ENCODE measurements at places on chromosomes 1 and 21.

- DNase-seq: no peak
Measured at GRCh38 chr1:40107290-40107959, 10.4 kb upstream of the PPT1 start.

DNA sequence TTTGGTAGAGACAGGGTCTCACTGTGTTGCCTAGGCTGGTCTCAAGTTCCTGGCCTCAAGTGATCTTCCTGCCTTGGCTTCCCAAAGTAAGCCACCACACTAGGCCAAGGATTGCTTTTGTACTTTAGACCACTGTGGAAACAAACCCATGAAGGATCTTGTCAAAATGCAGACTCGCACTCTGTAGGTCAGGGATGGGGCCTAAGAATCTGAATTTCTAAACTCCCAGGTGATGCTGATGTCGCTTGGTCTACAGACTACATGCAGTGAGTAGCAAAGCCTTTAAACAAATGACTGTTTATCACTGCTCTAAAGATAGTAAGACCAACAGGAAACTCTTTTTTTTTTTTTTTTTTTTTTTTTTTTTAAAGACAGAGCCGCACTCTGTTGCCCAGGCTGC, 54.1 kb upstream of the MUTYH start:
- no peak for DNase-seq

GRCh38 chr1:15362096-15362736, 47.5 kb upstream of the EFHD2 start:
- no peak for DNase-seq

DNA sequence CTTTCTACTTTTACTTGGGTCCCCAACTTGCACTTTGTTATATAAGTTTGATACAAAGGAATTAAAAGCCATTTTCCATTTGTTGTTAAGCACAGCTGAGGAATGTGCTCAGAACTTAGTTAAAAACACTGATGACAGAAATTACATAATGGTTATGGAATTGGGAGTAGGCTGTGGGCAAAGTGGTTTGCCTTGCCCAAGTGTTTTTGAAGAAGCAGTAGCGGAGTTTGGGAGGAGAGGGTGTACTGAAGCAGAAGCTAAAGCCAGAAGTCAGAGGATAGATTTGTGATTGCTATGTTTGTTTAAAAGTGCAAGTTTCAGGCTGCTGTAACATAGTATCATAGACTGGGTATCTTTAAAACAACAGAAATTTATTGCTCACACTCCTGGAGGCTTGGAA, 391.8 kb downstream of the DUSP10 start:
- no peak for DNase-seq

DNA sequence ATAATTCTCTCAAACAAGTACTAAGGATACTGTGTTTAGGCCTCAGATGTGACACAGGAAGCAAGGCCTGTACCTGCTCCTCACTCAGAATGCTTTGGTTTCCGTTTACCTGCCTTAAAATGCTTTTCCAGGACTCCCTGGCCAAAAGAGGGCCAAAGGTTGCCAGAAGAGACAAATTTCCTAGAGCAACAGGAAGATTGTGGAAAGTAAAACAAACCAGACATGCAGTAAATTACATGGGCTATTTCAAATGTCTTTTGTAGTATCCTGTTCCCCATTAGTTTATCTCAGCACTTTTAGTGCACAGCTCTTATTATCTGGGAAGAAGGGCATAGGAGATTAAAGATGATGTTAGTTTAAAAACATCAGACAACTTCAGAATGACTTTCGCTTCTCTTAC, 280.0 kb downstream of the NFIA start:
- no peak for DNase-seq

DNA sequence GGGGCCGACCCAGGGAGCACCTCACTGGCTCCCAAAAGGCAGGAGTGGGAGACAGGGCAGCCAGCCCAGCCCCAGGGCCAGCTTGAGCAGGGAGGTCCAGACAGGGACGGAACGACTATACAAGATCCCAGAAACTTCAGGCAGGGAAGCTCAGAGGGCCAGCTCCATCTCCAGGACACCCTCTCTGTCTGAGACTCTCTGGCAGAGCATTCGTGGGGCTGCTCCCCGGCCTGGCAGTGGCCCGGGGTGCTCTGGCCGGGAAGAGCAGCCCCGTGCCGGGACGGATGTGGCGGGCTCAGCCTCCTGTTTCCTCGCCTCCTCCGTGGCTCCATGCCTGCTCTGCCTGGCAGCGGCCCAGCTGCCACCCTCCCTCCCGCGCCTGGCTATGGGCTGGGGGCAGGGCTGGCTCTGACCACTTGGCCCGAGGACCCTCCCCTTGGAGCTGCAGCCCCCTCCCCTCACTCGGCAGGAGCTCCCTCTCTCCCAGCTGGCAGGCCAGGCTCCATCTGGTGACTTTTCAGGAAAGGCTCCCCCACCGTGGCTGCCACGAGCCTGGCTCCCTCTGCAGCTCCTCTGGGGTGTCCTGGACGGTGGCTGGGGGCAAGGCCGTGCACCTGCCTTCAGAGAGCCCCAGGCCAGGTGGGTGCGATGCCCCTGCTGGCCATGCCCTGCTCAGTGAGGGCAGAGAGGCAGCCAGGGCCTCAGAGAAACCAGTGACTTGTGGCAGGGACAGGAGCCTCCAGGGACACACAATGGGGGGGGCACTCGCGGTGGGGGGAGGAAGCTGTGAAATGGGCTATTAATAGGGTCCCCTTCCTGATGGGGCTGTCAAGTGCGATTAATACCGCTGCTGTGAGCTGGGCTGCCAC, 5.6 kb upstream of the PLCH2 start:
- no peak for DNase-seq

DNA sequence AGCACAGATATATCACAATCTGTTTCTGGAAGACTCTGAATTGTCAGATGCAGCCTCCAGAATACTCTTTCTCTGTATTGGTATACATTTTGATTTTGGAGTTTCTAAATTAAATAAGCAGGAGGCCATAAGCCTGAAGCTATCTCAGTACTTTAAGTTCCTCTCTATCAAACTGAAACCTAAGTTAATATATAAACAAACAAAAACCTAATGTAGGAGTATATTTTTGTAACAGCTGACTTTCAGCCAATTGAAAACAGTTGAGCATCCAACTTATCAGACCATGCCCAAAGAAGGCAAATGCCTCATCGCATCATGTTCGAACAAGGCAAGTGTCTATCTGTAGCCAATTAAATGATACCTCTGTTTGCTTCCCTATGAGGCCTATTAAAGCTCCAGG, 1054.4 kb downstream of the AMY1C start:
- no peak for DNase-seq

GRCh38 chr1:156045076-156045475, 8.5 kb downstream of the UBQLN4 start:
- no peak for DNase-seq

GRCh38 chr1:20187103-20187812, 940 bp upstream of the PLA2G2C start:
- no peak for DNase-seq

DNA sequence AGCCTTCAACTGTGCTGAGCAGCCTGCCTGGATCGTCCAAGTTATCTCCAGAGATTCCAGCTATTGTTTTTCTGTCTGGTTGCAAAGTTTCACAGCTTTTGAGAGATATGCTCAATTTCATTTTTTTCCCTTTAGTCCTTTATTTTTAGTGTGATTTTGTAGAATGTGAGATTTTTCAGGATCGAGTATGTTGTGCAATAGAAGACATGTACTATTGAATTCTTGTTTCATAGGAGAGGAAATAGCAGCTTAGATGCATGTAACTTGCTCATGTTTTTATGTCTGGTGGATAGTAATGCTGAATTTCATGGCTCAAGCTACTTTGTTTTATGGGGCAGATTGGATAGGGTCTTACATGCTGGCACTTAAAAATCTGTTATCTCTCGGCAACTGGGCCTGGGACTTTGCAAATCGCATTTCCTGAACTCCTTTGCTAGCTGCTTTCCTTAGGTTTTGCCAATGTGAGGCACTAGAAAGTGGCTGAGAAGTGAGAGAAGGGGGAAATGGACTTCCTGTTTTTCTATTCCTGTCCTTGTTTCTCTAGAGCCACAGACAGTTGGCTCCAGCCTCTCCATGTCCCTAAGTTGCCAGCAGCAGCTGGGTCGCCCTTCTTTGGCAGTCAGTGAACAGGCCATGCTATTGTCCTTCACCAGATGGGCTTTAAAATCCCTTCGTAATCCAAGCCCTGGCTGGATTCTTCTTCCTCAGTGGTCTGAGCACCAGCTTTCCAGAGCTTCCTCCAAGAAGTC, 101.4 kb upstream of the PDE4B start:
- DNase-seq: no peak

GRCh38 chr1:27403065-27403726, 10.8 kb downstream of the GPR3 start:
- DNase-seq: peak; percentile 76

DNA sequence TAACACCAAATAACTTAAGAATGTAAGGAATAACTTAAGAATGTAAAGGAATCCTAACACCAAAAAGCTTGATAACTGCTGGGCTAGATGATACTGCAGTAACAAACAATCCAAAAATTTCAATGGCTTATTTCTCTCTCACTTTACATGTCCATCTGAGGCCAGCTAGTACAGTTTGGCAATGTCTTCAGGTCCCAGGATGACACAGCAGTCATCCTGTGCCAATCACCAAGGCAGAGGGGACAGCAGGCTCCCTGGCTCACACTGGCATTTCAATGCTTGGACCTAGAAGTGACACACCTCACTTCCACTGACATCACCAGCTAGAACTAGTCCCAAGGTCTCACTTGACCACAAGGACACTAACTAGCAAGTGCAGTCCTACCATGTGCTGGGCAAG, 15.3 kb downstream of the DNAJC11 start:
- DNase-seq: no peak

- no peak for DNase-seq
Measured at GRCh38 chr1:163528710-163529348, 207.1 kb downstream of the NUF2 start.

DNA sequence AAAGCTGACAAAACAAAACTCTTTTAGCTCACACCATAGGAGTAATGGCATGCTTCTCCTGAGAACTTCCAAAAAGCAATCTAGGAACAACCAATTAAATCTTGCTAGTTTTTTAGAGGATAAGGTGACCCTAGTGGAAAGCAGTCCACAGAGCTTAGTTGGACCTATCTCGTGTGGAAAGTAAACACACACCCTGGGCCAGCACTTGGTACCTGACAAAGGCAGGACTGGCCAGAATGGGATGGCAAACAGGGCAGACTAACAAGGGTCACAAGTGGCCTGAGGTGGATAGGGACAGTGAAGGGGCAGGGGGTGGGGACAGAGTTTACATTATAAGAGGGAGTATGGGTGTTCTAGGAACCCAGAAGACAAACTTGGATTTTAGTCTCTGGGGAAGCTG, 22.0 kb downstream of the FMO4 start:
- DNase-seq: no peak

DNA sequence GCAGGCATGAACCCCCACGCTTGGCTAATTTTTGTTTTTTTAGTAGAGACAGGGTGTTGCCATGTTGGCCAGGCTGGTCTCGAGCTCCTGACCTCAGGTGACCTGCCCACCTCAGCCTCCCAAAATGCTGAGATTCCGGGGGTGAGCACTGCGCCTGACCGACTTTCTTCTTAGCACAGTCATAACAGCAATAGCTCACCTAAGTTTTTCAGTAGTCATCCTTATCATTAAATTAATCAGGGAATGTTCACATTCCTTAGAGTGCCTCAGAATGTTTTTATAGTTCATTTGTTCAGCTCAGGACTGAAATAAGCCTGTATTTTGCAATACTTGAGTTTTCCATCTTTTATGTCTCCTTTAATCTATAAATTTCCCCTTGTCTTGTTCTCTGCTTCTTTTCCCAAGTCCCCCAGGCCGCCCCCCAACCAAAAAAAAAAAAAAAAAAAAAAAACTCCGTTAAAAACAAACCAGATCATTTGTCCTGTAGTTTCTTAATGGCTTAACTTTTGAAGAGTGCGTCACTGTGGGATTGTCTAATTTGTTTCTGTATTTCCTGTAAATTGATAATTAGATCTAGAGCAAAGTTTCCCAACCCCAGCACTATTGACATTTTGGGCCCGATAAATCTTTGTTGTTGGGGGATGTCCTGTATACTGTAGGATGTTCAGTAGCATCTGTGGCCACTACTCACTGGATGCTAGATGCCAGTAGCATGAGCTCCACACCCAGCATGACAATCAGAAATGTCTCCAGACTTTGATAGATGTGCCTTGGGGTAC, 120.7 kb downstream of the ITSN1 start:
- no peak for DNase-seq

DNA sequence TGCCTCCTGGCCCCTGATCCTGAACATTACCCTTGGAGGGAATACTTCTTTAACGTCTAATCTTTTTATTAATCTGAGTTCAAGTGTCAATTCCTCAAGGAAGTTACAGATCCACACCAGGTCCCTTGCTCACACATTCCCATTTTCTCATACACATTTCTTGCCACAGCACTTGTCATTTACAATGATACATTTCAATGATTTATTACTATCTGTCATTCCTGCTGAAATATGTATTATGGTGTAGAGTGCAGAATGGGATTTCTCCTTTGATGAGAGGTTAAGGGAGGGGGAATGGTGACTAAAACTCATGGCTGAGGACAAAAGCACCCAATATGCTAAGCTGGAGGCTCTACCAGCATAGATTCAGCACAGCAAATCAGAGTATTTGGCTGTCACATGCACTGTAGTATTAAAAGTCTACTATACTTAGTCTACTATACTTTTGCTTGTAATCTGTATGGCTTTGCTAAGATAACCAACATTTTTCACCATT, 982.5 kb downstream of the TTLL7 start:
- no peak for DNase-seq

- no peak for DNase-seq
Measured at GRCh38 chr21:20783611-20784010, 214.6 kb upstream of the NCAM2 start.

DNA sequence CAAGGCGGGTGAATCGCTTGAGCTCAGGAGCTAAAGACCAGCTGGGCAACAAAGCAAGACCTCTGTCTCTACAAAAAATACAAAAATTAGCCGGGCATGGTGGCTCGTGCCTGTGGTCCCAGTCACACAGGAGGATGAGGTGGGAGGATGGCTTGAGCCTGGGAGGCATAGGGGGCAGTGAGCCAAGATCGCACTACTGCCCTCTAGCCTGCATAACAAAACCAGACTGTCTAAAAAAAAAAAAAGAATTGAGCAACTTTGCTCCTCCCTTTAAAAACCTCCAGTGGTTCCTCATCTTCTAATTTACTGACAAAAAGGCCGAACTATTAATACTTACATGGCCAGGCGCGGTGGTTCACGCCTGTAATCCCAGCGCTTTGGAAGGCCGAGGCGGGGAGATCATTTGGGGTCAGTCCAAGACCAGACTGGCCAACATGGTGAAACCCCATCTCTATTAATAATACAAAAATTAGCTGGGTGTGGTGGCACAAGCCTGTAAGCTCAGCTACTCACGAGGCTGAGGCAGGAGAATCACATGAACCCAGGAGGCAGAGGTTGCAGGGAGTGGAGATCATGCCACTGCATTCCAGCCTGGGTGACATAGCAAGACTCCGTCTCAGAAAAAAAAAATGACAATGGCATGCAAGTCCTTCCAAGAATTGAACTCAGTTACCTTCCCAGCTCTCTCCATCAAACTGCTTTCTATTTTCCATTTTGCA, 4.4 kb downstream of the ACBD3 start:
- DNase-seq: no peak

Data from right kidney (tissue), 9 donors.